ENCODE measurements at places on chromosomes 6 and 20. TPM values are rescaled to one million over a fixed set of nuclear protein-coding genes. Genes with fewer than 3 reads are reported as not detected.

Gene BMP6
- 1.7 TPM for total RNA-seq

Gene CHRNA4
- total RNA-seq = not detected

GRCh38 chr6:154950979-154951344 is 44.2 kb upstream of the TIAM2 start:
- no peak overlapping the region for H3K4me3 ChIP-seq
- DNase-seq = no peak
- H3K27me3 ChIP-seq = no peaks in the 10 kb centered on the region
- no peak overlapping the region for H3K27ac ChIP-seq
- H3K36me3 ChIP-seq = no peaks in the 10 kb centered on the region

DNA sequence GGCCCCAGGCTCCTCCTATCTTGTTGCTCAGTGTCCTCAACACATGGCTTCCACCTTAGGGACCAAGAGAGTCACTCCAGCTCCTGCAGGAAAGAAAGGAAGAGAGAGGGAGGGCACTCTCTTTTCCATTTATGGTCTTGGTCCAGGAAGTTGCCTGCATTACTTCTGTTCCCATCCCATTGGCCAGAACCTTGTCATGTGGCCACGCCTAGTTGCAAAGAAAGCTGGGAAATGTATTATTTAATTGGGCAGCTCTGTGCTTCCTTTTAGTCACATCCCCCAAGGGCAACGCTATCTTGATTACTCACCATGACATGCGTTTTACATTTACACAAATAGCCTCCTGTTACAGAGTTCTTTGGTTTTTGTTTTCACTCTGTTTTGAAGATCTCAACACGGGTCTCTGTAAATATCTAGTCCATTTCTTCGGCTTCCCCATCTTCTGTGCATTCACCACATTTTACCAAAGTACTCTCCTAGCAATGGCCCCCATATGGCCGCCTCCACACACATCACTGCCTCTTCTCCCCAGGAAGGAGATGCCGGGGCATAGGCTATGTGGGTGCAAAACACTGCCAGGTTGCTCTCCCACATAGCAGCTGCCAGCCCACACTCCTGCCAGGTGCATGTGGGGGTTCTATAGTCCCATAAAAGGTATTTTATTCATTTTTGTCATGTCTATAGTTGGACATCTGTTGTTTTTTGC is 35.7 kb upstream of the ZMYND8 start:
- H3K36me3 ChIP-seq = no peaks in the 10 kb centered on the region
- DNase-seq = no peak
- no peak overlapping the region for H3K4me3 ChIP-seq
- no peaks in the 10 kb centered on the region for H3K27me3 ChIP-seq
- no peak overlapping the region for H3K27ac ChIP-seq

DNA sequence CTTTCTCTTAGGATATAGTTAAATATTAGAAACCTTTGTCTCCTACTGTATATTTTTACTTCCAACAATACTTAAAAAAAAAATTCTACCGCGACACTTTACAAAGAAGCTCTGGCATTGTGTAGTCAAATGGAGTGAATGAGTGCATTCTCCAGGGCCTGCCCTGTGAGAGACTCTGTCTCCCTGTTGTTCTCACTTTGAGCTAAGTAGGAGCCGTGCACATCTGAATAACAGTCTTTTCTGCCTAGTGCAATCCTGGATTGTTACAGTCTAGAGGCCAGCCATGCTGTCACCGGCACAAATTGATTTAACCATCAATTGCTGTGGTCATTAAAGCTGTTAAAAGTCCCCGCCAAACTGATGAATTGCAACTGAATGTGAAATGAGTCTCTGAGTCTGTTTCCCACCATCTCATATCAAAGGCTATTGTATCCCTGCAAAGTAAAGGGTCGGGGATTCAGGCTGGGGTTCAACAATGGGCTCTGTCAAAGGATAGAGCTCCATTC is 156.0 kb downstream of the RFPL4B start:
- no peaks in the 10 kb centered on the region for H3K4me1 ChIP-seq
- no peak for DNase-seq
- no peak overlapping the region for H3K27ac ChIP-seq
- H3K36me3 ChIP-seq = no peaks in the 10 kb centered on the region
- H3K27me3 ChIP-seq = no peaks in the 10 kb centered on the region
- H3K4me3 ChIP-seq = no peak overlapping the region
